ENCODE measurements at places on chromosomes 2 and 18.

DNA sequence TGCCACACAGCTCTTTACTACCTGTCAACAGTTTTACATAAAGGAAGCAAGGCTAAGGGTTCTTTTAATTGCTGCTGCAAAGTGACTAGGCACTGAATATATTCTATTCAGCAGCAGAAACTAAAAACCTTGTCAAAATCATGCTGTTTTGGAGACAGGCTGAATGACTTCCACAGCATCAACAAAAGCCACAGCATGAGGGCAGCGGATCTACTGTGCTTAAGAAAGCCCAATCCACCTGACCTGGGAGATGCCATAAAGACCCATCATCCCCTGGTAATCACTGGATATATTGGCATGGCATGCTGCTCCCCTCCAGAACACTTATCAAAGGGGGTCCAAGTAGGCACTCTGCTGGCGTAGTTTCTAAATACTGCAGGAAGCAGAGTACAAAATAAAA, 715.1 kb upstream of the SLC8A1 start:
- no peak for DNase-seq

DNA sequence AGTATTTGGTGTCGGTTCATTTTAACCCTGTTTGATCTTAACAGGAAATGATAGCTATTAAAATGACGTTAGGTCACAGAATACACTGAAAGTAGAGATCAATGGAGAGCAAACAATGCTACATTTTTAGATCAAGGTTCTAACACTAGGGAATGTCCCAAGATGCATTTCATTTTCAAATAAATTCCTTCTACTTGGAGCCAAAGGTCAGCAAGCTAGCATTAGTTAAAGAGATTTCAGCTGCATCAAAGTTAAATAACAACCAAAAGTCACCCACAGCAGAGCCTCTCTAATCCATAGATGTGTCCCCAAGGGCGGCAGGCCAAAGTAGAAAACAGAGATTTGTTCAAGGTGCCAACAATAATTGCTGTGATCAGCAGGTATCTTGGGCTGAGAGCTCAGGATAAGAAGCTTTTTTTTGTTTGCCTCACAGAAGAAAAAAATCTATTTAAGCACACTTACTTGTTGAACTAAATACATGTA, 1233.6 kb upstream of the TMEFF2 start:
- DNase-seq = no peak

- DNase-seq = no peak
These were observed 19.1 kb downstream of the SULT1C4 start for GRCh38 chr2:108396845-108397244.

DNA sequence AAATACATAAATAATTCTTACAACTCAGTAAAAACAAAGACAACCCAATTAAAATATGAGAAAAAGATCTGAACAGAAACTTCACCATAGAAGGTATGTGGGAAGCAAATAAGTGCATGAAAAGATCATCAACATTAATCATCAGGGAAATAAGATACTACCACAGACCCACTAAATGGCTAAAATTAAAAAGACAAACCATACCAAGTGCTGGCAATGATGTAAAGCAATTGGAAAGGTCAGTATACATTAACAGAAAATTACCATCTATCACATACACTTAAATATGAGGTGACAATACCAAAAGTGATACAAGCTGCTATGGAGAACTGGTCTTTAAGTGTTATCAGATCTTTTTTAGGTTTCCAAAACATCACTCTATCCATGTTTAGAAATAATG, 44.7 kb downstream of the TTR start:
- DNase-seq = no peak

DNA sequence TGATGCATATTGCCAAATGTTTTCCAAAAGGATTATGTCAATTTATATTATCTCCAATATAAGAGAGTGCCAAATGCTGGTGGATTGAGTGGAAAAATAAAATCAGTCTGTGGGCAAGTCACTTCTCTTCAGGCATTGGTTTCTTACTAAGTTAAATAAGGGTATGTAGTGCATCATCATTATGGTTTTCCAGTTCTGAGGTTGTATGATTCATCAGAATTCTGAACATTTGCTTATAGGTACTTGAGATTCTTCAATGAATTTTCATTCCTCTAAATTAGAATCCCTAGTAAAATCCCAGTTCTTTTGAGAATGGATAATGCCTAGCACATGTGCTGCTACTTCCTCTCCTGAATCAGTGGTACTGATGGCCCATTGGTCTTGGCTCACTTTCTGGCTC, 188.9 kb upstream of the OSR1 start:
- DNase-seq = no peak

DNA sequence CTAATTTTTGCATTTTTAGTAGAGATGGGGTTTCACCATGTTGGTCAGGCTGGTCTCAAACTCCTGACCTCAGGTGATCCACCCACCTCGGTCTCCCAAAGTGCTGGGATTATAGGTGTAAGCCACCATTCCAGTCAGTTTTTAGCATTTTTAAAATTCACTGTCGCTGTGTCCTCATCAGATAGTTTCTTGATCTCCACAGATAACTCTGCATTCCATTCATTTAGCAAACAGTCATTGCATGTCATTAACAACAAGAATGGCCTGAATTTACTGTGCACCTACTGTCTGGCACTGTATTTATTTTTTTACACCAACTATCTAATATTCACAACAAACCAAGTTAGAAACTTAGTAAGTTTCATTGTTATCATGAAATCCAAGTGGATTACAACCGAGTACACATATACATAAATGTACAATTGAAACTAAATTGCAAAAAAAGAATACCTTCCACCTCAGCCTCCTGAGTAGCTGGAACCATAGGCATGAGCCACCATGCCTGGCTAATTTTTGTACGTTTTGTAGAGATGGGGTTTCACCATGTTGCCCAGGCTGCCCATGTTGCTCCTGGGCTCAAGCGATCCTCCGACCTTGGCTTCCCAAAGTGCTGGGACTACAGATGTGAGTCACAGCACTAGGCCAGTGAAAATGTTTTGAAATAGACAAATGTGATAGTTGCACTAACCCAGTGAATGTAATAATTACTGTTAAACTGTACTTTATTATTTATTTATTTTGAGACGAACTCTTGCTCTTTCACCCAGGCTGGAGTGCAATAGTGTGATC, 4.3 kb downstream of the MCEE start:
- DNase-seq = no peak

GRCh38 chr18:35289727-35290093, 319 bp downstream of the ZSCAN30 start:
- DNase-seq = no peak

DNA sequence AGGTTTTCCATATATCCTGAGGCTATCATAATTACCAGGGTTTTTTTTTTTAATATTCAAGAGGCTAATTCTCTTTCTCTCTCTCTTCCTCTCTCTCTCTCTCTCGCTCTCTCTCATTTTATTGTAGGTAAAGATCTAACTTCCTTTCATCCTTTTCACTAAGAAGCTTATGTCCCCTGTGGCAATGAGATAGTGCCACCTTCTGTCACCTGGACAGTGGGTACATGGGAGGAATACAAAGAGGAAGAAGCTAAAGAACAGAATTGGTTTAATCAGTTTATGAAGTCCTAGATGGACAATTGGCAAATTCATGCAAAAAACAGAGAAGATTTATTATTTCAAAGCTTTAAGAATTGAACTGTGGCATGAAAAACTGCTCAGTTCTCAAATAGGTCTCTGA, 1582.3 kb upstream of the TMEFF2 start:
- DNase-seq = no peak

GRCh38 chr18:51867767-51868166, 472.2 kb upstream of the DCC start:
- no peak for DNase-seq

DNA sequence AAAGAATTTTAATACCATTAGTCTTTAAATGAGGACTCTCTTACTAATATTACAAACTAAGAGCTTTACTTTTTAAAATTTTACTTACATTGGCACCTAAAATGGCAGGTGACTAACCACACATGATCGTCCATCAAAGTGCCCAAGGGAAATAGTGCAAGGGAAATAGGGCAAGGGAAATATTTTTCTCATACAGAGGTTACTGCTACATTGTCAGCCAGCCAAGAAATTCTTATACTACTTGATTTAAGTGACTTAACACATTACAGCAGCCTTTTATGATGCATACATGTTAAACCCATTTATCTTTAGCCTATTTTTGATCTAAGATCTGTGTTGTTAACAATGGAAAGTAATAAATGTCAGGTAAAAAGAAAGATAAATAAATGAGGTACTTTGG, 587.2 kb upstream of the PKDCC start:
- no peak for DNase-seq

GRCh38 chr2:161122772-161123530, 37.3 kb upstream of the TANK start:
- peak; percentile 49 for DNase-seq

- DNase-seq = no peak
These were observed 627 bp downstream of the WDCP start for GRCh38 chr2:24046599-24046929.

DNA sequence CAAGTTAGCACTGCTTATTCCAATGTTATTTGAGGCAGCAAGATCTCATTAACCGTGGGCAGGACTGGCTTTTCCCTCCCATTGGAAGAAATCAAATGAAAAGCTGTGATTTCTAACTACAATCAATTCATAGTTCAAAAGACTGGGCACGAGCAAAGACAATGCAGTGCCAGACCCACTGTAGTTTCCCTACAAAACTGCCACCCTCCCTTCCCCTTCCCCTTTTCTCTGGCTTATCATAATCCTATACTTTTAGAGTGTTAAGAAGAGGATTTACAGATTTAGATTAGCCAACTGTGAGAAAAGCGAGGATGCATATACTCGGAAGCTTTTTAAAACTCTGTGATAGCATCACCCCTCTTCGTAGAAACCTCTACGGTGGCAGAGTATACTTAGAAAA, 260.4 kb downstream of the STK39 start:
- no peak for DNase-seq

DNA sequence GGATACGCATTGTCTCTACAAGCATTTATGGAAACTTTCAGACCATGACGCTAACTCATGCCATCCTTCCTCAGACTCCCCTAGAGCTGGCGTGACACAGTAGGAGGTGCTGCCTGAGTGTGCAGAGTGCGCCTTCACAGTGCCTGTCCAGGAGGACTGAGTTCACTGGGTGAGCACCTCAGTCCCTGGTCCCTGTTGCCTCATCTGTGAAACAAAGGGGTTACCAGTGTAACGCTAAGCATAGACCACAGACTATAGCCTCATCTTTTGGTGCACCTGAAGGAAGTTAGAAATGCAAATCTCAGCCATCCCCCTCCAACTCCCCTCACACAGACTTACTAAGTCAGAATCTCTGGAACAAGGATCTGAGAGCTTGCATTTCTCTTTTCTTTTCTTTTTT, 142.8 kb downstream of the TMEM17 start:
- DNase-seq = no peak

DNA sequence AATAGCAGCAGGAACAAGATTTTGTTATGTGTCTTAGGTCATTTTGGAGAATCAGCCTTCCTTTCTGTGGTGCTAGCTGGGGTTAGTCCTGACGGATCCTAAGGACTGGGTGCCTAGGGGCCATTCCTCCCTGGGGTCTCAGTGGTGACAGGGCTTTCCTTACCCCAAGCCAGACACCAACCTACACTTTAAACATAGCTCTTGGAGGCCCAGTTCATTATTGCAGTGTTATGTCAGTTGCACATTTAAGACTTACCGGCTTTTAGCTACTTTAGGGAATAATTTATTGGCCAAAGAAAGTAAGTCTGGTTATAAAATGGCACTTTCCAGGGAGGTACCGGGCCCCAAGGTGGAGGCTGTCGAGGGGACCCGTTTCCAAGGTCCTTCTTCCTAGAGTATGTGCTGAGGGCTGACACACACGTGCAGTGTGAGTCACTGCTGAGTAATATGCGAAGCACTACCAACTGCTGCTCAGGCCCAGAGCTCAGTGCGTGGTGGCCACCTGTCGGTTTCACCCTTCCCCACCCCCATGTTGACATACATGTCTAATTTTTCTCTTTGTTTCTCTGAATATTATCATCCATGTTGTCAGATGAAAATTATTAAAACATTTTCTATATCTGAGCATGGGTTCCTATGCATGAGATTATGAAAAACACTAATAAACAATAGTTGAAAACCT, 37.0 kb upstream of the GRHL1 start:
- DNase-seq = peak; percentile 13

DNA sequence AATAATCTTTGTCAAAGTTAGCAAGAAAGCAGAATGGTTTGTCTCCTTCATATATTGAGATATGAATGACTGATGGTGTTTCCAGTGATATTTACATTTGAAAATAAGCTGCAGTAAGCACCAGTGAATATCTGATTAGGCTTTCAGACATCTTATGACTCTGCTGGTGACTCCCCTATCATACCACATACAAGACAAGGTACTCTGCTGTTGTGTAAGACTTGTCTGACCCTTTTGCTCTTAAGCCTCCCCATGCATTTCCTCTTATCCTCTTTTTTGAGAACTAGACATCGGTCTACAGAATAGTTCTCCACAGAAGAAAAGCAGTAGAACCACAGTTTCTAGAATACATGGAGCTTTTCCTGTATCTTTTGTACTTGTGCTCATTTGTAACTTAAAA, 9.3 kb downstream of the POLI start:
- no peak for DNase-seq

- no peak for DNase-seq
These were observed 588.7 kb downstream of the CPS1 start for GRCh38 chr2:211144974-211145665.

DNA sequence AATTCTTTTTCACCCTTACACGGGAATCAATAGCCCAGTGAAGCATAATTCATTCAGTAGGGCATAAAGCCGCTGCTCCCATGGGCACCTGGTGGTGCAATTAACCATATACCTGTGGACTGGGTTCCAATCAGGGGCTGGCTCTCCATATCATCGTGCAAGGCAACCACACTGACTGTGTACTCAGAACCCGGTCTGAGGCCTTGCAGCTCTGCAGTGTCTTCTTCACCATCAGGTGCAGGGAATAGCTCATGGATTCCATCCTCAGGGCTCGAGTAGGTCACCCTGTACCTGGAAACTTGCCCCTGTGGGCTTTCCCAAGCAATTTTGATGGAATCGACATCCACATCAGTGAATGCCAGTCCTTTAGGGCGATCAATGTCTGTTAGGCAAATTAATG, 55.2 kb downstream of the FN1 start:
- no peak for DNase-seq
